ENCODE measurements at places on chromosomes 16 and 17.

- DNase-seq: no peak
Observed at GRCh38 chr16:1290063-1290501, 19.4 kb upstream of the UBE2I start.

DNA sequence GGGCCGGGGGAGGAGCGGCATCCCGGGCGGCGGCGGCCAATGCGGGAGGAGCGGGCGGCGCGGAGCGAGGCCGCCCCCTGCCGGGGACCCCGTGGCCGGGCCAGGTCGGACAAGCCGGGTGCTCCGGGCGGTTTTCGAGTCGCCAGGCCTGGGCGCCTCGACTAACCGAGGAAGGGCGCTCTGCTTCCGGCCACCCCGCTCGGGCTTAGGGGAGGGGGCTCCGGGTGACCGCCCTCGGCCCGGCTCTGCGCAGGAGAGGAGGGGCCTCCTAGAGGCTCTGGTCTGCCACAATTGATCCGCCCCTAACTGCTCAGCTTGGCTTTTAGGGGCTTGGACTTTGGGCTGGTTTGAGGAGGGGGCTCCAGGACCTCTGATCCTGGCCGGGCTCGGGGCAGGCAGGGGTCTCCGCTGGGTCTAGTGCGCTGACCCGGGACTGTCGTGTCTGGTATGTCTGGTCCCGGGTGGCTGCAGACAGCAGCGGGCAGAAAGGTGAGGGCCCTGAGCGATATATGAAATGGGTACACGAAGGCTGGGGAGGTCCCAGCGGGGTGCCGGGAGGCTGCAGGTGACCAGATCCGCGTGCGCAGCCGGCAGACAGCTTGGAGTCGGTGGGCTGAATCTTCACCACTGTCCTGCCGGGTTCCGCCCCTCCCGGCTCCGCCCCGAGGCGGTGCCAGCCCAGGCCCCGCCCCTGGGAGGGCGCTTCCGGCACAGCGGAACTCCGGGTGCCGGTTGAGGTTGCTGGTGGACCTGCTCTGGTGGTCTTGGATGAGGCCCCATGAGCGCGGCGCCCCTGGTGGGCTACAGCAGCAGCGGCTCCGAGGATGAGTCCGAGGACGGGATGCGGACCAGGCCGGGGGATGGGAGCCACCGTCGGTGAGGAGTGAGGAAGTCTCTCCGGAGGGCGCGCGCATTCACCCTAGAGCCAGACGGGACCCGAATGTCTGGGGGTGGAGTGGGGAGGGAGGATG lies at the start of gene USB1:
USB1 (plus strand) TSS at position 702 of the 971 bp plus-strand sequence; CDS start at position 779, 77 bp downstream.
- peak; percentile 79 for DNase-seq

DNA sequence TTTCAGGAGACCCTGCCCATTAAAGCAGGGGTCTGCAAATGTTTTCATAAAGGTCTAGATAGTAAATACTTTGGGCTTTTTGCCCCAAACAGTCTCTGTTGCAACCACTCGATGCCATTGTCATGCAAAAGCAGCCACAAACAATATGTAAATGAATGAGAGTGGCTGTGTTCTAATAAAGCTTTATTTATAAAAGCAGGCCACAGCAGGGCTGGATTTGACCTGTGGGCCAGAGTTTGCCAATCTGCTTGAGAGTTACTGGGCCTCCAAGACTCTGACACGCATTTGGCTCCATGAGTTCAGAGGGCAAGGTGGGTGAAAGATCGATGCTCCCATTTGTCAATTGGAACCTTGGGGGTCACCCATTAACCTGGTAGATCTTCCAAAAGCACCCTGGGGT lies 217.3 kb upstream of the SDK2 start:
- DNase-seq: no peak

DNA sequence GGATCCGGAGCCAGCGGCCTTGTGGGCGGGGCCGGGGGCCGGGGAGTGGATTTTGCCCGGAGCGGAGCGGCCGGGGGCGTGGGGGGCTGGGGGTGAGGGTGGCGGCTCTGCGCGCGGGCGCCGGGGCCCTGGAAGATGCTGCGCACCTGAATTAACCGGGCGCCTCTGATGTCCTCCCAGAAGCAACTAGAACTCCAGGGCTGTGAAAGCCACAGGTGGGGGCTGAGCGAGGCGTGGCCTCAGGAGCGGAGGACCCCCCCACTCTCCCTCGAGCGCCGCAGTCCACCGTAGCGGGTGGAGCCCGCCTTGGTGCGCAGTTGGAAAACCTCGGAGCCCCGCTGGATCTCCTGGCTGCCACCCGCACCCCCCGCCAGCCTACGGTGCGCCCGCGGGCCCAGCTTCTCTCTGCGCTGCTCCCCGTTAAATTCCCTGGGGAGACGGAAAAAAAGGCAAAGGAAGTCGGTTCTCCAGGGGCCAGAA lies 549 bp downstream of the SLC26A11 start:
- DNase-seq: no peak

DNA sequence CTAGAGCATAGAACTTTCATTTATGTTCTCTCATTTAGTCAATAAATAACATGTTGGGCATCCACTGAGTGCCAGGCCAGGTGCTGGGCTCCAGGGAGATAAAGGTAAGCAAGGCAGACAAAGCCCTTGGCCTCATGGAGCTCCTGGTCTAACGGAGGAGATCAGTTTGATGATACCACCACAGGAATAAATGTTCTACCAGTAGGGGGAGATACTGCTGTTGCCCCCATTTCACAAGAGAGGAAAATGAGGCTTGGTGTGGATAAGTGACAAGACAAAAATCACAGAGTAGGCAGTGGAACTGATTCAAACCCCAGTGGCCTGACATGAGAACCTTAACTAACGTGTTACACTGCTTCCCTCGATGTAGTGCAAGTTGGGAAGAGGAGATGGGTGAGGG lies 80.4 kb upstream of the ERCC4 start:
- no peak for DNase-seq

DNA sequence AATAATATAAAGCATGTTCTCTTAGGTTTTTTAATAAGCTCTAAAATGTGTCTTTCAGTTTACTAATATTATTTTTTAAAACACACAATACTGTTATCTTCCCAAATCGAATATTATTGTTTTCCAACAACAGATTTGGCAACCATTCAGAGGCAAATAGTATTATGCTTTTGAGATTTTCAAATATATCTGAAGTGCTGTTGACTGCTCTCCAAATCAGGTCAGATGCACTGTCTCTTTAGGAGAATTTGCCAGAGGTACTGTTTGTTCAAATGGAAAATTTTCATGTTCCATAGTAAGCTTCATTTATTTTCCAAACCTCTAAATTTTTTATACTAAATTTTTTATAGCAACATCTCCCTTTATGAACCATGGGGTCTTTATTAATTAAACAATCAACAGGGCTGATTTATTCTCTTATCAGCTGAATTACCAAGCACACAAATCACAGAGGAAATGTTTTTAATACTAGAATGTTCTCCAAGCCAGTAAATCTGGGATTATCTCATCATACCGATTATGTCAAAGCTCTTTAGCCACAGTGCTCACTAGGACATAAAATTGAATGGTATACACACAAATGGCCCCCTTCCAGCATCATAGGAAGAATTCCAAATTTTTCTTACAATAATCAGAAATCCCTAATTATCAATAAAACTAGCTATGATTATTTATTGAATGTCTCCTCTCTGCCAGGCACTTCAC lies 108.8 kb upstream of the HLF start:
- no peak for DNase-seq

DNA sequence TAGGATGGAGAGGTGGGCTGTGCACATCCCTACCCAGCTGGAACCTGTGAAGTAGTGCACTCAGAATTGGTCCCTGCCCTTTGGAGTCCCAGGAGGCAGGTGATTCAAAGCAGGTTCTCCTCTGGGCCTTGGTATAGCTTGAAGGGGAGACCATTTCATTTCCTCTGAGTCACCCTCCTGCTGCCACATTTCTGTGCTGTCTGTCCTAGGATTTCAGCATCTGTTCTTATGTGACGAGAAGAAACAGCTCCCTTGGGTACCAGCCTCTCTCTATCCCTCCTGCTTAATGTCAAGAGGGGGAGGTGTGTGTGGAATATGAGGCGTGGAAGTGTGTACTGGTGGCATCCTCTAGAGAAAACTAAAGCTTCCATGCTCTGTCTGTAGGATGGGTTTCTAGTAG lies 5.0 kb upstream of the NFE2L1 start:
- no peak for DNase-seq

- no peak for DNase-seq
Observed at GRCh38 chr17:34874478-34874877, 86.8 kb downstream of the CCT6B start.

All from T-helper 9 cell (primary cell).